ENCODE measurements at places on chromosomes 5 and 9.

- no peak for DNase-seq
Measured at GRCh38 chr5:116914869-116915504, 340.4 kb upstream of the SEMA6A start.

GRCh38 chr9:127686461-127687393 lies 20.1 kb upstream of the CFAP157 start:
- no peak for DNase-seq

DNA sequence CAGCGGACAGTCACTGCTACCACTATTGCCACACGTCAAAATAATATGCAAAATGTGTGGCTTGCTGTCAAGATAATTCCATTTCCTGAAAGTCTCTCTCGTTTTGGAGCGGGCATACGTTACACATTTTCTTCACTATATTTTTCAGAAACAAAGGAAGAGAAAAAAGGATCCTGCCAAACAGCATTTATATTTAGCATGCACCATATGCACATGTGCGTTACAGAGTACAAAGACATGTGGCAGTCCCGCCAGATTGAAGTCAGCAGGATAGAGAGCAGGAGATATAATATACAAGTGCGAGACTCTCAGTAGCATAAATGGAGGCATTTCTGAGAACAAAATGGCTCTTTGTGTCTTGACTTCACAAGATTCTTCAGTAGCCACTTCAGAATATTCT lies 221.6 kb upstream of the KIF2A start:
- no peak for DNase-seq

- DNase-seq: no peak
Measured at GRCh38 chr5:5409151-5409810, 13.2 kb upstream of the ICE1 start.

DNA sequence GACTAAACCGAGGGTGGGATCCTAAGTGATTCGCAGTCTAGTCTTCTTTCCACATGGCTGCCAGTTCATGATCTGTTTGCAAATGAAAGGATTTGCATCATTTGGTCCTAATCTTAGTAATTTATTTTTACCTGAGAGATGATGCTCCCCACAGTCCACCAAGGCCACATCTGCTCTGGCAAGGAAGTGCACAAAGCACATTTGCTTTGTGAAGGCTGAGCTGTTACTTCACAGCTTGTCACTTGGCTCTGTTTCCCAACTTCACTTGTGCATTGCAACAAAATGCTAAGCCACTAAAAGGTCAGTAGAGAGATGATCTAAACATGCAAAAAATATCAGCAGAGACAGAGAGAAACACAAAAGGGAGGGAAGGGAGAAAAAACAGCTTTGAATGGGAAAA lies 128.5 kb upstream of the VLDLR start:
- no peak for DNase-seq

- no peak for DNase-seq
Measured at GRCh38 chr9:69673311-69673640, 1.1 kb upstream of the APBA1 start.

GRCh38 chr5:1544294-1544961 lies 20.7 kb upstream of the LPCAT1 start:
- no peak for DNase-seq

DNA sequence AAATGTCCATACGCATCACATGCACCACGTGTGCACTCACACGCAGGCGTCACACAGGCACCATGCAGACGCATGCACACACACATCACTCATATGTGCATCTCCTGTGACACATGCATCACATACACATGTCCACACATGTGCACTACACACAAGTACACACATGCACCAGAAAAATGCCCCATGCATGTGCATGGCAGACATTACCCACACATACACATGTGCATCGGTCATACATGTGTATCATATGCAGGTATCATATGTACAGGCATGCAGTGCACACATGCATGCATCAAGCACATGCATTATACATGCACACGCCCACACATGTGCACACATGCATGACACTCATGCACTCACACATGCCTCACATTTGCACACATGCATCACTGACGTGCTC lies 26.1 kb downstream of the ADAMTS2 start:
- no peak for DNase-seq

DNA sequence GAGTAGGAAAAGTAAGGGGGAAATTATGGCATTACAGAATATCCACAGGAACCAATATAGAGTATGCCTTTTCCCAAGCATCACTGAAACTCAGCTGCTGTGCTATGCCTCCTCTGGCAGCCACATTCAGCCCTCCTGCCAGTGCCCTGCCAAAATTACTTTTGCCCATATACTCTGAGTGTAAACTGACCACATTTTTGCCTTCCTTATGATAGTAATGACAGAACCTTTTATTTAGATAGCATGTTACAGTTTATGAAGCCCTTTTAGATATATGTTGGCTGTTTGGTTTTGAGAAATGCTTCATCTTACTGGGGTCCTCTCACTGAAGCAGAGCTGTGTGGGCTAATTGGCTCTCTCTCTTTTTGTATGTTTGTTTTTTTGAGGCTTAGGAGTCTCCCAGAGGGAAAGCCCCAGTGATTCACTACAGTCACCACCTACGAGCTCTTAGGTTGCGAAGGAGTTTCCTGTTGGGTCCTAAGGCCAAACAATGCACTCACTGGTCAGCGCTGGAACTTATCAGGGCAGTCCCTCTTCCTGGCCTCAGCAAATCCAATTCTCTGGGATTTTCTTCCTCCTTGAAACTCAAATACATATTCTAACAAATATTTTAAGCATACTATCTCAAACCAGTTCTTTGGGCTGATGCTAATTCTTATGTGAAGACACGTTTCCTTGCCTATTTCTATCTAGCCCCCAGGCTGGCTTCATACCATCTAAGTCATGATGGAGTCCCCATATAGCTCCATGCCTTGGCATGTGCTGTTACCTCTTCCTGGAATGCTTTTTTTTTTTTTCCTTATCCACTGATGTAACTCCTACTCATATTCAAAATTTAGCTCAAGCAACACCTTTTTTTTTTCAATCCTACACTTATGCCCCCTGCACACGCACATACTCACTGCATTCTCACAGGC lies 3.7 kb downstream of the PHF24 start:
- DNase-seq: no peak

GRCh38 chr5:89445106-89445745 lies 562.2 kb upstream of the MEF2C start:
- DNase-seq: peak; percentile 10

- no peak for DNase-seq
Measured at GRCh38 chr9:69970001-69970533, 73.6 kb upstream of the MAMDC2 start.

- DNase-seq: no peak
Measured at GRCh38 chr5:14890846-14891245, 19.3 kb upstream of the ANKH start.

DNA sequence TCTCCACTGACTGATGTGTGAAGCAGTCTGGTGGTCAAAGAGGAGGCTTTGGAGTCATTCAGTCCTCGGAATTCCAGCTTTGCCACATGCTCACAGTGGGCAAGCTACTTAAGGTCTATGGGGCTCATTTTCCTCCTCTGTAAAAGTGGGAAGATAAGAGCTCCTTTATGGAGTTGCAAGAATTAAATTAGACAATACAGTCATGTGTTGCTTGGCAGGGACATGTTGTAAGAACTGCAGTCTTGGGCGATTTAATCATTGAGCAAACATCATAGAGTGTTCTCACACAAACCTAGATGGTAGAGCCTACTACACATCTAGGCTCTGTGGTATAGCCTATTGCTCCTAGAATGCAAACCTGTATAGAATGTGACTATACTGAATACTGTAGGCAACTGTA lies 253.9 kb downstream of the SH3GL2 start:
- no peak for DNase-seq

DNA sequence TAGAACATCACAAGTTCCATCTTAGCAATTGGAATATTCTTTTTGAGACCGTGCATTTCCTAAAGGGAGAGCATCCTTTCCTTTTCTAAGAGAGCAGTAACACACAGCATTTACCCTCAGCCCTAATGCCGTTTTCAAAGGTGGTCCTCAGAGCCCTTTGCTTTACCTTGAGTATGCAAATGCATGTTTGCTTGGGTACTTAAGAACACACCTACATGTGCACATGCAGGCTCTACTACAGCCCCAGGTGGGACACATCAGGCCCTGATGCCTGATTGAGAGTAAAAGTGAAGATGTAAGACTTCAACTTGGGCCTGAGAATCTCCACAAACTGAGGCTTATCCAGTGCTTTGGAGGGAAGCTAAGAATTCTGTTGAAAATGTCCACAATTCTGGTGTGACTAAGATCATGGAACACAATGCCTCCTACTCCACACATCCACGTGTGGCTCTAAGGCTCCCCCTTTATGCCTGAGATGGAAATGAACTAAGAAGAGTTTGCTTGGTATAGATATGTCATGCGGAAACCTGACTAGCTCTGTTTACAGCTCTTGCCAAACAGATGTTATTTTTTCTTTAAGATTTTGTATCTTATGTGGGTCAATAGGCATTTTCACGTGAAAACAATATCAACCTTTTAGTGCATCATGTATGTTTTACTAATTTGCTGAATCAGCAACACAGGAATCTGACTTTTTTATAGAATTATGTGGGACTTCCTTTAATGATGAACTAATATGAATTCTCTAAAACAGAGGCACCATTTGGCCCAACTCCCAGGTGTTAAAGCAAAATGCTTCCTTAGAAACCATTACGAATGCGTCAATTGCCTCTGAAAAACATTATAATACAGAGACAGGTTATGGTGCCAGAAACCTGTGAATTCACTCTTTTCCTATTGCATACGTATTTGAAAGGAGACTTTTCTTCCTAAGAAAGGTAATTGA lies 48.9 kb upstream of the SLC2A8 start:
- DNase-seq: peak; percentile 62

All from left lung (tissue), 14 donors.